Stimulated activated CD4-positive, alpha-beta T cell treated with anti-CD3 and anti-CD28 coated beads, Interleukin-4, amount 100 ng/mL, for 1 hour (primary cell): ENCODE measurements at places on chromosomes 16 and 17.

GRCh38 chr16:50800074-50800473, 58.2 kb downstream of the CYLD start:
- no peak for DNase-seq

DNA sequence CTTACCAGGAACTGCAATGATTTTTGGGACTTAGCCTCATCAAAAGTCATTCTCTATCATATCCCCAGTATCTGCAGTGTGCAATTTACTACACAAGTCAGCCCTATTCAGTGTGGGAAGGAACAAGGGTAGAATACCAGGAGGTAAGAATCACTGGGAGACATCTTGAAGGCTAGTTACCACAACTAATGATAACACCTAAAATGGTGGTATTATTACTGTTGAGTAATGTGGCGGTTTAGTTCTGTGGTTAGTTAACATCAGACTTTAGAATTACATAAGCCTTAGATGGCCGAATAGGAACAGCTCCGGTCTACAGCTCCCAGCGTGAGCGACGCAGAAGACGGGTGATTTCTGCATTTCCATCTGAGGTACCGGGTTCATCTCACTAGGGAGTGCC, 567.9 kb upstream of the CDH11 start:
- no peak for DNase-seq

DNA sequence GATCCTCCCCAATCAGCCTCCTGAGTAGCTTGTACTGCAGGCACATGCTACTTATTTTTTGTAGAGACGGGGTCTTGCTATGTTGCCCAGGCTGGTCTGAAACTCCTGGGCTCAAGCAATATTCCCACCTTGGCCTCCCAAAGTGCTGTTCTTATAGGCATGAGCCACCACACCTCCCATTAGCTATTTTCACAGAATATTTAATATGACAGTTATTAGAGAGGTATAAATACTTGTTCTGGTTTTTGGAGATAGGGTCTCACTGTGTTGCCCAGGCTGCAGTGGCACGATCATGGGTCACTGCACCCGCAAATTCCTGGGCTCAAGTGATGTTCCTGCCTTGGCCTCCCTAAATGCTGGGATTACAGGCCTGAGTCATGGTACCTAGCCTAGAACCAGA, 21.1 kb downstream of the ZNF213 start:
- no peak for DNase-seq

- no peak for DNase-seq
Observed at GRCh38 chr16:5895137-5895536, 797.5 kb upstream of the EEF2KMT start.

DNA sequence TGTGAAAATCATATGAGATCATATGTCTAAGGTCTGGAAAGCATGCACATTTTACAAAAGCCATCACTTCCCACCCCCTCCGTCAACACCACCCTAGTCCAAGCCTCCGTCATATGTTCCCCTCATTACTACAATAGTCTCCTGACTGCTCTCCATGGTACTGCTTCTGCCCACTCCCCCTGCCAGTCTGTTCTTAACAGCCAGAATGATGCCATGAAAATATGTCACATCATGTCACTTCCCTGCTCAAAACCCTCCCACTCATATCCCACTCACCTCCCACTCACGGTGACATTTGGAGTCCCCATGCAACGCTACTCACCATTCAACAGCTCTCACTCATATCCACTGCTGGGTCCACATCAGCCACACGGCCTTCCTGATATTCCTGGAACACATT, 432.3 kb downstream of the XYLT1 start:
- no peak for DNase-seq

GRCh38 chr17:43906951-43907424, 348 bp downstream of the MPP2 start:
- peak; percentile 6 for DNase-seq

- no peak for DNase-seq
Observed at GRCh38 chr17:42843358-42843934, 934 bp upstream of the AOC2 start.

- DNase-seq, result no peak
Observed at GRCh38 chr16:4051591-4051990, 64.7 kb downstream of the ADCY9 start.

- DNase-seq, result no peak
Observed at GRCh38 chr16:59864981-59865666, 1131.0 kb upstream of the GOT2 start.

GRCh38 chr16:51244887-51245657, 94.0 kb upstream of the SALL1 start:
- no peak for DNase-seq

DNA sequence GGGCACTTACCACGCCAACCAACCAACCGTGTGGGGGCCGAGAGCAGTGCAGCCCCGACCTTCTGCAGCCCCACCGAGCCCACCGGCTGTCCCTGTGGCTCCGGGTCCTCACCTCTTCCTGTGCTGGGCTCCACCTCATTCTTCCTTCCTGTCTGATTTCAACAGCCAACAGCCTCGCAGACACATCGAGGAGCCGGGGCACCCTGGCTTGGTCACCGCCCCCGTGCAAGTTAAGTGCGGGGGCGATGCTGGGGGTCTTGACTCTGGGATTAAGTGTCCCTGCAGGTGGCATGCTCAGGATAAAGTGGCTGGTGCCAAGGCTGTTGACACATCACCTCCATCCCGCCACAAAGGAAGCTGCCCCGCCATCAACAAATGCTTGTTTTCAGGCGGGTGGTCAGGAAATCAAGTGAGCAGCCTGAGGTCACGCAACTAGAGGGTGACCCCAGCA, at the start of gene NLRC3:
TSS of gene NLRC3 (minus strand) at position 102 of the 451 bp plus-strand sequence. CDS start 12,367 bp downstream, outside the sequence.
- peak; percentile 37 for DNase-seq

GRCh38 chr16:82016263-82016662, 5.0 kb upstream of the SDR42E1 start:
- DNase-seq, result no peak

- DNase-seq, result peak; percentile 63
Observed at GRCh38 chr17:42980766-42981397, 517 bp downstream of the RUNDC1 start.

DNA sequence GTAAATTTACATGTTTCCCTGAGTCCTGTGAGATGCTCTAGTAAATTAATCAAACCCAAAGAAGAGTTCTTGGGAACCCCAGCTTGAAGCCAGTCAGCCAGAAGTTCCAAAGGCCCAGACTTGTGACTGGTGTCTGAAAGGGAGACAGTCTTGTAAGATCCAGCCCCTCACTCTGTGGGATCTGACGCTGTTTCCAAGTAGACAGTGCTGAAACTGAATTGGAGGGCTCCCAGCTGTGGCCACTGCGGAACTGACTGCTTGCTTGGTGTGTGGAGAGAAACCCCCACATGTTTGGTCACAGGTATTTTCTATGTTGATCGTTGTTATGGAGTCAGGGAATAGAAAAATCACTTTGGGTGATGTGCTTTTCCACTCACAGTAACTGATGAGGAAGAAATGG, 5.5 kb upstream of the CDRT4 start:
- DNase-seq, result no peak

- DNase-seq, result peak; percentile 46
Observed at GRCh38 chr16:50696575-50697420, 3.4 kb downstream of the NOD2 start.

- no peak for DNase-seq
Observed at GRCh38 chr16:31128711-31129567, 6.6 kb downstream of the PRSS8 start.

- peak; percentile 37 for DNase-seq
Observed at GRCh38 chr16:29825145-29826044, 5.1 kb downstream of the MVP start.

DNA sequence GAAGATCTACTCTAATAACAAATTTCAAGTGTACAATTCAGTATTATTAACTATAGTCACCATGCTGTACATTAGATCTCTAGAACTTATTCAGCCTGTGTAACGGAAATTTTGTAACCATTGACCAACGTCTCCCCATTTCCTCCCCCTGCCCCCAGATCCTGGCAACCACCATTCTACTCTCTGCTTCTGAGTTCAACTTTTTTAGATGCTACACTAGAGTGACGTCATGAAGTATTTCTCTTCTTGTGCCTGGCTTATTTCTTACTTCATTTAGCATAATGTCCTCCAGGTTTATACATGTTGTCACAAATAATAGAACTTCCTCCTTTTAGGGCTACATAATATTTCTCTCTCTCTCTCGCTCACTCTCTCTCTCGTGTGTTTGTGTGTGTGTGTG, 157.5 kb downstream of the ANKFN1 start:
- no peak for DNase-seq

- DNase-seq, result no peak
Observed at GRCh38 chr16:58513874-58514273, 1.4 kb upstream of the SETD6 start.

GRCh38 chr17:81135505-81136278, 29.6 kb upstream of the PVALEF start:
- DNase-seq, result no peak

GRCh38 chr17:63399856-63400255, 46.2 kb downstream of the CYB561 start:
- no peak for DNase-seq

DNA sequence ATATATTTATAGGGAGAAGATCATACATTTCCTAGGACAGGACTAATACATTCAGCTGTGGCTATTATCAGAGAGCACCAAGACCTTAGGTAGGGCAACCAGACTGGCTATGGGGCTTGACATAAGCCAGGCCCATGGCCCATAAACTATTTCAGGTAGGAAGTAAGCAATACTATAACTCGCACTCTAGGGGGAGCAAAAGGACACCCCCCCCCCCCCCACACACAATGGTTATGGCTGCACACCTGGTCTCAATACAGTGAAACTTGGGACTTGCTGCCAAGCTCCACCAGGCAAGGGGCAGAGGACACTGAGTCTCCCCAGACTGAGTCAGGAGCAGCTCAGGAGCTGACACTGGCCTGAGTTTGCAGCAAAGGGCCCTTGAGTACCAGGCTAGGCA, 348.9 kb upstream of the ASIC2 start:
- no peak for DNase-seq

DNA sequence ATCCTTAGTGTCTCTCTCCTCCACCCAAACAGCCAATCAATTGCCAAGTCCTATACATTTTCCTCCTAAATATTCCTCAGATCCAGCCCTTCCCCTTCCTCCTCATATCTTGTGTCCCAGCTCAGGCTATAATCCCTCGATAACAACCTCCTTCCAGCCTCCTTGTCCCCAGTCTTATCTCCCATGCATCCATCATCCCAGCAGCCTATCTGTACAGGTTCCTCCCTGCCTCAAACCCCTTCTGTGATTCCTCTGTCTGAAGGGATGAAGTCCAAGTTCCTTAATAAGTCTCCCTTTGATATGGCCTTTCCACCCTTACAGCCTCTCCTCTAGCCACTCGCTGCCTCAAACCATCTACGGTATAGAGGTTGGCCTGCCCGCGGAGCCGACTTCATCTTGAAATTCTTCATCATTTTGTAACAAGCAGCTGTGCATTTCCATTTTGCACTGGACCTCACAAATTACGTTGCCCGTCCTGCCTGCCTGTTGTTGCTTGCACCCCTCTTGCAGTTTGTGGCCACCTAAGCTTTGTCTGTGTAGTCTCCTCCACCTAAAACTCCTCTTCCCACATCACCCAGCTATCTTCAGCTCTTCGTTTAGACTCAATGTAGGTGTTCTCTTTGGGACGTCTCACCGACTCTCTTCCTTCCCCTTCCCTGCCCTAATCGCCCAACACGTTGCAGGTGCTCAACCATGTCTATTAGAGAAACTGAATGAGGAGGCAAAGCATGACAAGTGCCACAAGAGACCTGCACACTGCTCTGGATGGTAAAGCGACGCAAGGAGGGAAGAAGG, 786 bp upstream of the CDK5RAP3 start:
- no peak for DNase-seq

- DNase-seq, result no peak
Observed at GRCh38 chr17:80604670-80605010, 60.0 kb downstream of the RPTOR start.

- DNase-seq, result no peak
Observed at GRCh38 chr16:71430744-71431143, 11.1 kb downstream of the TLE7 start.

DNA sequence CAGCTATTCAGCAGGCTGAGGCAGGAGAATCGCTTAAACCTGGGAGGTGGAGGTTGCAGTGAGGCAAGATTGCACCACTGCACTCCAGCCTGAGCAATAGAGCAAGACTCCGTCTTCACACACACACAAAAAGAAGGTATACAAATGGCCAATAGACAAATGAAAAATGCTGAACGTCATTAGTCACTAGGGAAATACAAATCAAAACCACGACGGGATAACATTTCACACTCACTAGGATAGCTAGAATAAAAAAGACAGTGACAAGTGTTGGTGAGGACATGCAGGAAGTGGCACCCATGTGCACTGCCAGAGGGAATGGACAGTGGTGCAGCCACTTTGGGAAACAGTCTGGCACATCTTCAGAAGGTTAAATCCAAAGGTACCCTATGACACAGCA, 172.9 kb downstream of the FTO start:
- no peak for DNase-seq

DNA sequence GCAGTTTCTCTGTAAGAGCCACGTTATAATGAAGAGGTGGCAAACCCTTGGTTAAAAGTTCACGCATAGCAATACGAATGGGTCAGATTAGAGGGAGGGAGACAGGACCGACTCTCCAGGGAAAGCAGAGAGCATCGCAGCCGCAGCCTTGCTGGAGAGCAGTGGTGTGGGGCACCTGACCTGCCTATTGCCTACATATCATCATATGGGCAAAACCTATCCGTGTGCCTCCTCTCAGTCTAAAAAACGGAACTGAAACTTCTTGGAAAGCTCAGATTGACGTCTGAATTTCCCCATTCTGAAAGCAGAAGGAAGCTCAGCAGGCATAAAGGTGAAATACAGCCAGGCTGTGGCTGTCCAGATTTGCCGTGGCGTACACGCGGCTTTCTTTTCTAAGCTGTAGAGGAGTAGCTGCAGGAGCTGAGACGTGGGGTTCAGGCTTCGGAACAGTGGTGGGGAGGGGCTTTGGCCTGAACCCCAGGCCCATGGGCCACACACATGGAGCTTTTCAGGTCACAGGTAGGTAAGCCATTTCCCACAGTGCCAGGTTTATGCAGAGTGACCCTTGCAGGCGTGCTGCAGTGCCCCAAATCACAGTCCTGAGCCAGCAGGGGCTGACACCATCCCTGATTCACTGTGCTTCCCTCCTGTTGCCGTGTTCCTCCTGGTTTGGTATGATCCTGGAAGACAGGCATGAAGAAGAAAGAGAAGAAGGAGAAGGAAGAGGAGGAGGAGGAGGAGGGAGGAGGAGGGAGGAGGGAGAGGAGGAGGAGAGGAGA, 41.6 kb upstream of the TNRC6C start:
- no peak for DNase-seq

- DNase-seq, result no peak
Observed at GRCh38 chr16:70614208-70614951, 32.0 kb upstream of the IL34 start.

- DNase-seq, result peak; percentile 21
Observed at GRCh38 chr17:46771561-46772474, 46.7 kb downstream of the WNT3 start.
